ENCODE measurements at places on chromosomes 4 and X. TPM values are rescaled to one million over a fixed set of nuclear protein-coding genes. Genes with fewer than 3 reads are reported as not detected.

Gene UNC5C
- total RNA-seq = 1.8 TPM

Gene SCML2
- total RNA-seq = 1.9 TPM

Gene NLRP2B
- total RNA-seq = 0.28 TPM

Gene INTU
- 9.4 TPM for total RNA-seq

Gene AMTN
- total RNA-seq = not detected

Gene GRID2
- total RNA-seq = 0.36 TPM

Gene CORIN
- 2.5 TPM for total RNA-seq

Gene PRR32
- not detected for total RNA-seq

Gene DMP1
- not detected for total RNA-seq

Gene HPGD
- total RNA-seq = 163 TPM

Gene C4orf50
- total RNA-seq = 0.16 TPM

Gene CFI
- 14.4 TPM for total RNA-seq

Gene GABRB1
- 0.36 TPM for total RNA-seq

Gene MND1
- not detected for total RNA-seq

Gene KIF4A
- total RNA-seq = 0.55 TPM

Gene RNF175
- 0.99 TPM for total RNA-seq

Gene ATP6AP2
- total RNA-seq = 121 TPM

Gene TCEAL3
- 55.3 TPM for total RNA-seq

Gene DRP2
- 6.9 TPM for total RNA-seq

Gene ANOS1
- total RNA-seq = 1.1 TPM

Gene TIGD4
- total RNA-seq = 0.36 TPM

Gene IBSP
- not detected for total RNA-seq

Gene NKX6-1
- not detected for total RNA-seq

Gene C4orf54
- 0.14 TPM for total RNA-seq

Gene INTS12
- total RNA-seq = 21.0 TPM

Gene GSX2
- total RNA-seq = not detected

Gene LGI2
- total RNA-seq = 1.2 TPM

Gene CXorf65
- not detected for total RNA-seq

Gene MBNL3
- 5.7 TPM for total RNA-seq

Gene FAM9C
- not detected for total RNA-seq

Gene SERTM2
- total RNA-seq = 1.4 TPM

Gene SSX4B
- total RNA-seq = not detected

Gene ZNF732
- 0.36 TPM for total RNA-seq

Gene HTN3
- not detected for total RNA-seq

Gene BMP3
- total RNA-seq = 35.4 TPM

Gene LRIT3
- total RNA-seq = 0.28 TPM

Gene OPRPN
- total RNA-seq = not detected

Gene RASL11B
- 0.36 TPM for total RNA-seq

Measured in sigmoid colon (tissue), 7 donors.